ENCODE measurements at places on chromosomes 1 and 21.

- no peak for DNase-seq
These were observed 10.6 kb downstream of the SLC19A1 start for GRCh38 chr21:45531393-45532215.

GRCh38 chr1:223142795-223143536 is at the start of gene TLR5:
Gene TLR5, minus strand, starts transcription at chr1:223143248. Its CDS starts 30,217 bp downstream, at chr1:223113031.
- peak; percentile 89 for DNase-seq

GRCh38 chr1:244271691-244272308 is 179.9 kb downstream of the ADSS2 start:
- no peak for DNase-seq

- no peak for DNase-seq
These were observed 24.4 kb upstream of the FAAH start for GRCh38 chr1:46369542-46370213.

- DNase-seq: no peak
These were observed 11.0 kb downstream of the TOR1AIP2 start for GRCh38 chr1:179866616-179867015.

DNA sequence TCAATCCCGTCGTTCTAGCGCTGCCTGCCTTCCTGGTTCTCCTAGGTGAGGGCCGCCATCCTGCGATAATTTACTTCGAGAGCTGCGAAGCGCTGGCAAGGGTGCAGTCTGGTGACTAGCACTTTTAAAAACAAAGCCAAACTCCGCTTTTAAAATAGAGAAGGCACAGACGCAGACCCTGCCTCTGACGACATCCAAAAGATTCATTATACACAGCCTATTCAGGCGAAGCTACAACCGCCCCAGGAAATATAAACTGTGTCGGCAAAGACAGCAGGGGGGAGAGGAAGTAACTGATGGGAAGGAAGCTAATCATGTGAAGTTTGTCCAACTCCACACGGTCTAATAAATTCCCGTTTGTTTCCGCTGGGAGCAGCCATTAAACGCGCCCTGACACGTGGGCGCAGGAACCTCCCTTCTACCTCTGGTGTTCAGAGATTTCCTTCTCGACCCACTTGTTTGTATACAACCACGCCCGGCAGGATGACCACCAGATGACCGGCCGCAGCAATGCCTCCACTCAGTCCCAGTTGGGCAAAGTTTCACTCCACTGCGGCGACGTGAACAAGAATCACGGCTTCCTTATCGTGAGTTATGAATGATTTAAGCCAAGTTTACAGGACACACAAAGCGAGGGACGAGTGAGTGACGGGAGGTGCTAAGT is 1.3 kb downstream of the GNG12 start:
- no peak for DNase-seq

GRCh38 chr1:224763126-224763775 is 147.1 kb downstream of the CNIH3 start:
- no peak for DNase-seq

GRCh38 chr1:156896490-156897033 is 3.0 kb downstream of the PEAR1 start:
- DNase-seq: no peak

- no peak for DNase-seq
These were observed 64.6 kb upstream of the FMN2 start for GRCh38 chr1:240027059-240027462.

GRCh38 chr1:177620636-177621190 is 349.1 kb downstream of the SEC16B start:
- DNase-seq: no peak

DNA sequence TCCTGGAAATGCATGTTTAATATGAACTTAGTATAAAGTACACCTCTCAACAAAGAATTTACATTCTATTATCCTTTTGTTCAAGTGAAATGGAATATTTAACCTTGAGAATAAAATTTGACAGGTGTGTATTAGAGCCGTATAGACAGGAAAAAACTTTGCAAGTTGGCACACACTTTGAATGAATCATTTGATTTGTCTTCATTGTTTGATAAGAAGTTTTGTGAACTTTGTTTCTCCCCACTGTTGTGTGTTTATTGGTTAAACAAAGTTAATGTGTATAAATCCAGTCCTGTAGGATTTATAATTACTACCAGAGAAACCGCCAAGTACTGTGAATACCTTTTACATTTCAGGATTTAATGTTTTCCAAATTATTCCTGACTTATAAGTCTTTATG is 2.0 kb downstream of the SYDE2 start:
- no peak for DNase-seq

GRCh38 chr1:110605901-110606656 is at the start of gene KCNA2:
Gene KCNA2, minus strand, starts transcription at chr1:110606358. Its CDS starts 1,576 bp downstream, at chr1:110604782.
- no peak for DNase-seq

DNA sequence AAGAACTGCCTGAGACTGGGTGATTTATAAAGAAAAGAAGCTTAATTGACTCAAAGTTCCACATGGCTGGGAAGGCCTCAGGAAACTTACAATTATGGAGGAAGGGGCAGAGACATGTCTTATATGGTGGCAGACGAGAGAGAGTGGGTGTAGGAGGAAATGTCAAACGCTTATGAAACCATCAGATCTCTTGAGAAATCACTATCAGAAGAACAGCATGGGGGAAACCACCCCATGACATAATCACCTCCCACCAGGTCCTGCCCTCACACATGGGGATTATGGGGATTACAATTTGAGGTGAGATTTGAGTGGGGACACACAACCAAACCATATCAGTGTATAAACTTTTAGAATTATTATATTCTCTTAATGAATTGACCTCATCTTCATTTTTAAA is 335.9 kb upstream of the DPYD start:
- no peak for DNase-seq

GRCh38 chr1:56395776-56396175 is 183.6 kb downstream of the PLPP3 start:
- DNase-seq: no peak

DNA sequence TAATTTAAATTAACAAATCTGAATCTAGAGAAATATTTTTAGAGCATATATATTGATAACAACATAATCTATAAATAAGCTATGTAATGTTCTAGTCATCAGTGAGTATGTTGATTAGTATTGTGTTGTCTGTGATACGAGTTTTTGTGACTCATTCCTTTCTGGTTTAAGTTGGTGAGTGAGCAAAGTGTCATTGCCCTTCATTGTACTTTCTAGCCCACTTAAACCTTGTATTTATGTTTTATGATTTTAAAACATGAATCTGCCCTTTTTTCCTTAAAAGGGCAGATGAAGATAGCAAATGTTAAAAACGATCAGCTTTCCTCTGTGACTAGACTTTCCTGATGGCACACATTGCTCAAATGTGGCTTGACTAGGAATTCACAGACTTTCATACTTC is 38.5 kb downstream of the MACO1 start:
- no peak for DNase-seq

GRCh38 chr1:234373959-234374254 is 651 bp downstream of the COA6 start:
- no peak for DNase-seq

GRCh38 chr1:35883635-35884101 is 659 bp downstream of the AGO1 start:
- peak; percentile 32 for DNase-seq

GRCh38 chr1:232982238-232982944 is 32.0 kb downstream of the NTPCR start:
- no peak for DNase-seq

DNA sequence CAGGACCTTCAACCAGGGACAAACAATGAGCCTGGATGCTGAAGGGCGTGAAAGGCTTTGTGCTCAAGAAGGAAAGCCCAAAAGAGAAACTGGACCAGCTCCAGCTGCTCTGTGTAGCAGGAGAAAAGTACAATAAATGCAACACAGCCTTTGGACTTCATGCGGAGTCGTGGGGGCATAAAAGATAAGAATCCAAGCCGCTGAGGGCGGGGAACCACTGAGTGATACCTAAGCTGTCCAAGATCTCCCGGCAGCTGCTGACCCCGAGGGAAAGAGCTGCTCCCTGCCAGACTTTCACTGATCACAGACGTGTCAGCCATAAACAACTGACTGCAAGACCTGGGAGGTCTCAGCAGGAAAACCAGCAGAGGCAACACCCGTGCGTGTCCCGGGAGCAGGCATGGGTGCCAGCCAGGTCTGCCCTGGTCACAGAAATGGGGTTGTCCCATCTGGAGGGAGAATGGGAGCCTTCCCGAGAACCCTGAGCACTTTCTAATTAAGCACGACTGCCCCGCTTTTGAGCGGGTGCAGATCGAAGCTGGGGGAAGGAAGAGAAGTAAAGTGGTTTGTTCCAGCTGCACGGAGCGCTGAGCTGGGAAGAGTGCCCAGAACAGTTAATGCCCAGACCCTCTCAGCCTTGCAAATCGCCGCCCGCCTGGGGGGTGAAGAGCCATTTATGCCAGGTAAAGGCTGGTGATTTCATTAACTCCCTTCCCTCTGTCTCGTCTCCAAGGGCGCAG is 68.3 kb upstream of the TARDBP start:
- no peak for DNase-seq

DNA sequence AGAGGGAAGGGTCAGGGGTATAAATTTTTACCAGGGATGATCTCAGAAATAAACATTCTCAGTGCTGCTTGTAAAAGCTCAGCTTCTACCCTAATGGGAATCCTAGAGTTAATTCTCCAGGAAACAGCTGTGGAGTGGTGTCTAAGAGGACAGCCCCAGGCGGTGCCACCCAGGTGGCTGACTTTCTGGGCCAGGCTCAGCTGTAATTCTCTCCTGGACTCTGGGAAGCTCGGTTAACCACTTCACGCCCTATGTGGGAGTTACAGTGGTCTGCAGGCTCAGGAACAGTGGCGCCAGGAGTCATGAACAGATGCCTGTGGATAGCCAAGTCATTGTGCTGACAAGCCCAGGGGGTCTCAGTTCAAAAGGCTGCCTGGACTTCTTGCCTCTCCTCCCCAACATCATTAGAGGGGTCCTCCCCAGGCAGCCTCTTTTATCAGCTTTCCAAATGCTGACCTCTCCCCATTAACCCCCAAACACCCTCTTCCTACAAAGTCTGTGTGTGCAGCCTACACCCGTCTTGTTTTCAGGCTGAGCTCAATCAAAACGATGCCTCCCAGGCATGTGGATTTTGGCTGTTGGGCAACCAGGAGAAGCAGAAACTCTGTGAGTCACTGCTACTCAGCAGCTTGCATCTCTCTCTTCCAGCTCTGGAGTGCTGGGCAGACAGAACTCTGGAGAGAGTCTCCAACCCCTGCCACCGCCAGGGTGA is 1.2 kb downstream of the HHIPL2 start:
- no peak for DNase-seq

GRCh38 chr21:36552434-36552785 is 72.5 kb upstream of the CLDN14 start:
- DNase-seq: no peak

DNA sequence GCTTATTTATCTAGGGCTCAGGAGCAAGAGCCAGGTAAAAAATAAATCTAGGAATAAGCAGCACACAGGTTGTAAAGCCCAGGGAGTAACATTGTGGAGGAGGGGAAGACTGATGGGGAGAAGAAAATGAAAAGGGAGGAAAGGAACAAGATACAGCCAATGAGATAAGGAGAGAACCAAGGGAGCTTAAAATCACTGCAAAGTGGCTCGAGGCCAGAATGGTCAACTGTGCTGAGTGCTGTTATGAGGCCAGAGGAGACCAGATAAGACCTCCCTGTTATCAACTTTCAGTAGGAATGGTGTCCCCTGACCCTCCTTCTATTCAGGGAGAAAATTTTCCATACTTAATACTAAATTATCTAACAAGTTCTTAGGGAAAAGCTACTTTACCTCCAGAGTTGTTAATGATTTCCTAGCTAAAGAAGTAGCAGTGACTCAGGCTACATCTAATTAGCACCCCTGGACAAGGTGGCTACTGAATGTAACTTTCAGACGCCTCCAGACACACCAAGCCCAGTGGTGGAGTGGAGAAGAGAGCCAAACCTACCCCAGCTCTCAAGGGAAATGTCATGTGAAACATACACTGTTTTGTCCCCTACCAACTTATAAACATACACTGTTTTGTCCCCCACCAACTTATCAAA is 25.5 kb downstream of the ENAH start:
- no peak for DNase-seq

- peak; percentile 97 for DNase-seq
These were observed at the start of gene PRDX1 for GRCh38 chr1:45521413-45522323. Gene PRDX1, minus strand, starts transcription at chr1:45521884. Its CDS starts 2,841 bp downstream, at chr1:45519043.

- DNase-seq: no peak
These were observed 23.5 kb upstream of the C1orf174 start for GRCh38 chr1:3923378-3924185.

GRCh38 chr1:227730630-227731151 is 4.4 kb downstream of the JMJD4 start:
- DNase-seq: no peak

DNA sequence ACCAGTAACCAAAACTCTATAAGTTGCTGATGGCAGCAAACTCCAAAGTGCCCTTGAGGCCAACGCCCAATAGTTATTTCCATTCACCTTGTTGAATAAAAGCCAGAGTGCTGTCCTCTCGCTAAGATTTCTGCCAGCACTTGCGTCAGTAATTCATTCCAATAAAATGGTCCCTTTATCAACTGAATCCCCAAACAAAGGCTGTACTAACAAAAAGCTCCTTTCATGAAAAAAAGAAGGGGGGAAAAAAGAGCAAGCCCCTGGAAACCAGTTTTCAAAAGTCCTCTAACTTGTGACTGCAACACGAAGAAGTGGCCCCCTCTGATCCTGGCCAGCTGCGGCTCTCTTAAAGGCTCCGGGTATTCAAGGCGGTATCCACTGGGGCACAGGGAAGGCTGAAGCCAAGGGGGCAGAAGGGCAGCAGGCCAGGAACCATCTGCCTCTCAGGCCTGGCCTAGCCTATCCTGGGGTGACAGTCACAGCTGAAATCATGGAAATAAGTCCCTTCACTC is 55.8 kb upstream of the ZNF326 start:
- DNase-seq: no peak

- no peak for DNase-seq
These were observed 12.4 kb downstream of the ANGEL2 start for GRCh38 chr1:213003256-213003655.

- DNase-seq: no peak
These were observed 144.2 kb downstream of the KCNK2 start for GRCh38 chr1:215226757-215227156.

- DNase-seq: no peak
These were observed 12.9 kb downstream of the CSRP1 start for GRCh38 chr1:201493757-201494617.

DNA sequence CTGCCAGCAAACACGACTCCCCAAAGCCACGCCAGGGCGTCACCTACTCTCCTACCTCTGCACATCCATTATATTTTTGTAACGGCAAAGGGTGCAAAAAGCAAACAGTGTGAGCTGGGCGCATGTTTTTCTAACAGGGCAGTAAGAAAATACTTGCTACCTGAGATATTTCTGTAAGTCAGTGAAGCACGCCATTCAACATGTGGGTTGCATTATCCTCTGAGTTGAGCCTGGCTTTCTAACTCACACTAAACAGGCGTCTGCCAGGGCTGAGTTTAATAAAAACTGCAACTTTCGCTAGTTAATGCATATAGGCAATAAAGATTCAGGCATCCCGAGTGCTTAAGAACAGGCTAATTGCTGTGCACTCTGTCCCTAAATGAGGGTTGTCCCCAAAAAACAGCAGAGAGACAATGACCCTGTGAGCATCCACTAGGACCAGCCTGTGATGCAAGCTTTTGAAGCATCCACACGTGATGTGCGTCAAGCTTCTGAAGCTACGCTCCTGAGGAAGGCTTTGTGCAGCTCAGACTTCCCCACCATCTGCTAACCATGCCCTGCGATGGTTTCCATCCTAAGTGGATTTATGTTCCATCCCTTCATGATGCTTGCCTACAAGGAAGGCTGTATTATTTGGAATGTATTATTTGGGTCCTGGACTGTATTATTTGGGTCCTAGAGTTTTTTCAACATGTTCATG is 70.0 kb upstream of the SIM2 start:
- DNase-seq: no peak

Data from activated CD4-positive, alpha-beta T cell treated with anti-CD3 and anti-CD28 coated beads, Interleukin-2, amount 50 U/mL, for 1 hour (primary cell).